Left colon (tissue), 2 donors: ENCODE measurements at places on chromosomes 16 and 17.

GRCh38 chr16:5928476-5929065 lies 831.0 kb upstream of the EEF2KMT start:
- DNase-seq: no peak

DNA sequence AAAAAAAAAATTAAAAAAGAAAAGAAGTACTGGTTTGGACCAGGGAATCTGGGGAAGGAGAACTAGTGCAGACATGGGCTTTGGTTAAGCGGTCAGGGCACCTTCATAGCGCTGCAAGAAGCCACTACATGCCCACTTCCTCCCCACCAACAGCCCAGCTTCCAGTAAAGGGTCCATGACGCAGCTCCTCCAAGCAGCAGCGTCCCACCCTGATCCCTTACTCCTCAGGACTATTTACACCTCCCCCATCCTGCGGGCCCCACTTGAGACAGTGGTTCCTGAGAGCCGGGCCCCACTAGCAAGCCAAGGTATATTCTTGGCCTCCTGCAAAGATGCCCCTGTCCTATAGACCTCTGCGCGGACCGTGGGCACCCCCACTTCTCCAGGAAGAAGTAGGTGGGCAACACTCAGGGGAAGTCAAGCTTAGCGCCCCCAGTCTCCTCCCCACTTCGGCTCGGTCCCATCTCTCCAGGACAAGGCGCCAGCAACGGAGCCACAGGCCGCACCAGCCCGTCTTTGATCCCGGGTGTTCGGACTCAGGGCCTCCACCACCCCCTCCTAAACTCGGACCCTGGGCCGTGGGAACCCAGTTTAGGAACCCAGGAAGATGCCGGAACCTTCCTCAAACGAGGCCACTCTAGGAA lies 913 bp upstream of the PRR14 start:
- DNase-seq: no peak

DNA sequence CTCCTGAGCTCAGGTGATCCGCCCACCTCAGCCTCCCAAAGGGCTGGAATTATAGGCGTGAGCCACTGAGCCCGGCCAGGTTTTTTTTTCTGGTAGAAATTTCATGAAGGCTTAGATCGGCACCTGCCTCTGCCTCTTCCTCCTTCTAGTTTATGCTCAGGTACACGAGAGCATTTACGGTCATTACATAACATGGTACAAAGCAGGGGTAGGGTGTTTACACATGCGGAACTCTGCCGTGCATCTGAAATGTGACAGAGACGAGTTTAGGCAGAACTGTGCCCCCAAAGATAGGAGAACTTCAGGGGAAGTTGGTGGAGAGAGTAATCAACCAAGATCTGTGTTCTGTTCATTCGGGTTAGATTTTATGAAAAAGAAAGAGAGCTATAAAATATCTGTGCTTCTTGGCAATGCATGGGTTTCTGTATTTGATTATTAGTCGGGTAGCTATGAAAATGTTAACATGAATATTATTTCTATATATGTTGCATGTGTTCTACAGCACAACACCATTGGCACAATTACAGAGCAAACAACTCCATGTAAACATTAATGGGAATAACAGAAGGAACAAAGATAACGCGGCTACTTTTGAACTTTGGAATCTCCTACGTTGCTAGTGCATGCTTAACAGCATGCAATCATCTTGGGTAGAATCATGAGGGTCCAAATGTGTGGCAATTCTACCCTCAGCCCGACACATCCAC lies 23.5 kb upstream of the MAP2K6 start:
- no peak for DNase-seq

GRCh38 chr17:42698736-42699414 lies 16.5 kb downstream of the CNTNAP1 start:
- DNase-seq: no peak

DNA sequence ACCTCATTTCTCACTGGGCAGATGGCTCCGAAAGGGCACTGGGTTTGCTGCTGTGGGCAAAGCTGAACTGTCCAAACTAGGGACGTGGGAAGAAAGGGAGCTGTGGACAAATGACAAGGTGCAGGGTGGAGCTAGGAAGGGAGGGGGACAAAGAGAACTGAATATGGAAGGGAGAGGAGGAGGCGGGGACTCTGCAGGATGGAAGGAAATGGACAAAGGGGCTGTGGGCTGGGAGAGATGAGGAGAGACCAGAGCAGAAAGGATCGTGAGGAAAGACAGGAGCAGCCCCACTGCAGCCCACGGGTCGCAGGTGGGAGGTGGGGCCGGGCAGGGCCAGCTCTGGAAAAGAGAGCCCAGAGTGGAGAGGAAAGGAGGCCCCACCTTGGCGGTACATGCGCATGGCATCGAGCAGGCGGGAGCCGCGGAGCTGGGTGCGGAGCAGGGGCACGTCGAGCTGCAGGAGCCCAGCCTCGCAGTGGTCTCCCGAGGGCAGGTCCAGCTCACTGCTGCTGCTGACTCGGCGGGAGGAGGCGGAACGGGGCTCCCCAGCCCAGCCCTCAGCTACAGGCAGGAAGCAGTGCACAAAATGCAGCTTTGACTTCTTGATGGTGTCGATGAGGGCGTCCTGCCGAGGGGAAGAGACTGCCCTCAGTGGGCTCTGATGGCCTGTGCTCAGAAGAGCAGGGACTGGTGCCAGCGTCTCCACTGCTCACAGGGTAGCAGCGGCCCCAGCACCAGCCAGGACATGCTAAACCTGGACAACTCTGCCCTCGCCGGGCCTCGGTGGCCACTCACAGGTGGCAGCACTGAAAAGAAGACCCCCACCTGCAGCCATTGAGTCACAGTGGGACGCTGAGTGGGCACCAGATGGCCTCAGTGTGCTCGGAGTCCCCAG lies 66.8 kb downstream of the PIPOX start:
- no peak for DNase-seq

DNA sequence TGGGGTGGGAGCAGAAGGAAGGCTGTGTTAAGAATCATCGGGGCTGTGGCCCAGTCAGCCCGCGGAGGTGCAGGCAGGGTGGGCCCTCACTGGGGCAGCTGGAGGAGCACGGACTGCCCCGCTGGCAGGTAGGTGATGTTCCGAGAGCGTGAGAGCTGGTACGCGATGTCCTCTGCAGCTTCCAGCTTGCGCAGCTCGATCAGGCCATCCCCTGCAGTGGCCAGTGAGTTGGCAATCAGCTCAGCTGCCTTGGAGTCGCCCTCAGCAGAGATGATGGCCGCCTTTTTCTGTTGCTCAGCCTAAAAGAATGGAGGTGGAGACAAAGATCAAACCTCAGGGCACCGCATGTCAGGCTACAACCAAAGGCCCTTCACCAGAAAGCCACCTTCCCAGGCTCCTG lies 9.8 kb downstream of the PHB1 start:
- DNase-seq: no peak

DNA sequence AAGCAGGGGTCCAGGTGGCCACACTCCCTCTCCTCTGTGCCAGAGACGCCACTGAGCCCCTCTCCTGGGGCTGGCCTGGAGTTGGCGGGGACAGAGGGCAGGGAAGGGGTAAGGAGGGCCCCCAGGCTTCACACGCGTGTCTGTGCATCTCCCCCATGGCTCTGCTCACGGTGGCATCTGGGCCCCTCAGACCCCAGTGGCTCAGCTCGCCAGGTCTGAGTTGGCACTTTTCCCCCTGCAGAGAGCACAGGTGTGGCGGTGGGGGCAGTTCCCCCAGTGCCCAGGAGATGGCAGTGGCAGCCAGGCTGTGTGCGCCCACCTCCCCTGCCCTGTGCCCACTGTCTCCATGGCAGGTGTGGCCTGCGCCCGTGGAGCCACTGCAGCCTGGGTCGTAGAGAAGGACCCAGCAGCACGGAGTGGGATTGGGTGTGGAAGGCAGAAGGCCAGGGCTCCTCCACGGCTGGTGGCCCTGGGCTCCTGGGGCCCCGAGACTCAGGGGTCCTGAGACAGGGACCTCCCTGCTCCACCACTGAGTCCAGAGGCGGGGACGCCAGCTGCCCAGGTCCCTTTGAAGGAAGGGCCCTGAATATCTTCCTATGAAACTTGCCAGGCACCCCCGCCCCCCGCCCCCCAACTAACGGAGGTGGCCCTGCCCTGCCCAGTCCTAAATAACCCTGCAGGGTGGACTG lies 4.3 kb upstream of the APRT start:
- no peak for DNase-seq

DNA sequence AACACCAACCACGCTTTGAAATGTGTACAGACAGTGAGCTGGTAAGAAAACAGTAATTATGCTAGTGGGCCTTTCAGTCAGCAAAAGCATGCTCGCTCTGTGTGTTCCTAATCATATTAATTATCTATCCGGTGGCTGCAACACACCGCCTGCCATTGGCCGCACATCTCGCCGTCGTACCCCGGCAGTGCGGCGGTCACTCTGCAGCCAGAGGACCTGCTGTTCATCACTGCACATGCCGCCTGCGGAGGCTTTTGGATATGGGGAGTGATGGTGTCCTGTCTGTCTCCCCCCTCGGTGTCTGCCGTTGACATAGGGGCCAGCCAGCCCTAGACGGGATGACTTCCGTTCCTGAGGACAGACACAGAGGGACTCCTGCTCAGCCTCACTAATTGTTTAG lies 68.5 kb downstream of the RPA1 start:
- DNase-seq: no peak

- DNase-seq: peak; percentile 10
Measured at GRCh38 chr17:5526821-5527598, 40.6 kb downstream of the MIS12 start.

GRCh38 chr16:10738231-10739077 lies 5.2 kb upstream of the NUBP1 start:
- peak; percentile 26 for DNase-seq

- DNase-seq: no peak
Measured at GRCh38 chr17:64300699-64300965, 37.6 kb upstream of the TEX2 start.

GRCh38 chr17:27565874-27566670 lies 64.9 kb upstream of the LGALS9 start:
- no peak for DNase-seq

DNA sequence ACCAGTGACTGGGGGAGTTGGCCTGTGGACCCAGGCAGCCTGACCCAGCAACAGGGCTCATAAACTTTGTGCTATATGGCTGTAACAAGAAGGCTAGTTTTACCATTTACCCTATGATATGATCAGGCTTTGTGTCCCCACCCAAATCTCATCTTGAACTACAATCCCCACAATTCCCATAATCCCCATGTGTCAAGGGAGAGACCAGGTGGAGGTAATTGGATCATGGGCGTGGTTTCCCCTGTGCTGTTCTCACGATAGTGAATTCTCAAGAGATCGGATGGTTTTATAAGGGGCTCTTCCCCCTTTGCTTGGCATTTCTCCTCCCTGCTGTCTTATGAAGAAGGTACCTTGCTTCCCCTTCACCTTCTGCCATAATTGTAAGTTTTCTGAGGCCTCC lies 111.2 kb upstream of the NLRP1 start:
- DNase-seq: no peak

- peak; percentile 62 for DNase-seq
Measured at GRCh38 chr16:22813223-22813947, 577 bp upstream of the HS3ST2 start.

GRCh38 chr17:42891539-42892152 lies 9.0 kb upstream of the G6PC1 start:
- peak; percentile 42 for DNase-seq

- no peak for DNase-seq
Measured at GRCh38 chr17:48333034-48333530, 96.9 kb downstream of the SKAP1 start.
